ENCODE measurements at places on chromosomes 13 and 19.

- DNase-seq: no peak
Measured at GRCh38 chr13:107124129-107124718, 556.3 kb upstream of the ARGLU1 start.

DNA sequence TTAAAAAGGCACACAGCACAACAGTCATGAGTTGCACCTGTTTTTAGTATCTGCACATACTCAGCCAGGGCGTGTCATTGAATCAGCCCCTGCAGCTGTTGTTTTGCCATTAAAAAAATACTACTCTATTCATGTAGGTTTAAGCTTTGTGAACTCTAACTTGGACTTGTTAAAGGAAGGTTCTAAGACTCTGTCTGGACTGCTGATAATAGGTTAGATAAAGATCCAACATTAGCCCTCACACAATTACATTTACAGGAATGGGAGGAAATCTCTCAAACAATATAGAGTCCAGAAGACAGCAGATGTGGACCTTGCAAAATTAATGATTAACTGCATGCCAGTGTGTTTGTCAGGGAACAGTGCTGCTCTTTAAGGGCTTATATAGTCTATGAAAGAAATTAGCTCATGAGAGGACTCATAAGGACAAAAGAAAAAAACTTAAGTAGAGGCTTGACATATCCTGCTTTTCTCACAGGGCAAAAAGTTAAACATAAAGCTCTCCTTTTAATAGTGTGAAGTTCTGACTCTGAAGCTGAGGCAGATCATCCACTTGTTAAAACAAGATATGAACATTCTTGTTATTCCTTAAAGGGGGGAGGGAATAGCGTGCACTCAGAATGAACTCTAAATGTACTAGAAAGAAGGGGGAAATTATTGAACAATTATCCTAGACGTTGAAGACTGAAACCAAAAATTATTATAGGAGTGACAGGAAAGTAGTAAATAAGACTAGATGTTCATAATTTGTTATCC lies 243.6 kb downstream of the NDFIP2 start:
- no peak for DNase-seq

GRCh38 chr13:113901642-113902041 lies 37.8 kb upstream of the GAS6 start:
- no peak for DNase-seq

DNA sequence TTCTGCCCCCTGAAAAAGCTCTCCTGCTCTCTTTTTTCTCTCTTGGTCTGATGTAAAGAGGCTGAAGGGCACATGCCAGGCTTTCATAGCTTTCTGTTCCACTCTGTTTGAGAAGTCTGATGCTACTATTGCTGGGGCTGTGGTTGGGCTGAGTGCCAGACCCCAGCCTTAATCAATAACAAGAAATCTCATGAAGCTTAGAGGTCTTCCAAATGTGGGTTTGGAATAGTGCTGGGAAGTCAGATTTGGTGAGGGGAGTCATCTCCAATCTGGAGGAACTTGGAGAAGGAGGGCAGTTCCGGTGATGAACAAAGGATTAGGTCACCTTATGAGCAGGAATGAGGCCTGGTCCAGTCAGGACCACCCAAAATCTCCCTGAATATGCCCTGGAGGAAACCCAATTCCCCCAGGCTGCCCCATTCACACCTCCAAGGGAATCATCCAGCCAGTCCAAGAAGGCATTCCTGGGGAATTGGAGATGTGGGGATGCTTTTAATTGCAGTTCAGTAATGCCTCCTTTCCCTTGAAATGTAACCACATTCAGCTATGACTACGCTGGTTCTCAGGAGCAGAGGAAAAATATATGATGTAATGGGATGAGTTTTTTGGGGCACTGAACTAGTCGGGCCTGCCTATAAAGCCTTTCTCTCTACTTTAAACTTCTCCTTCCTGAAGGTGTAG lies 102.0 kb downstream of the STARD13 start:
- no peak for DNase-seq

GRCh38 chr13:26021516-26021915 lies 30.3 kb downstream of the SHISA2 start:
- DNase-seq: no peak

DNA sequence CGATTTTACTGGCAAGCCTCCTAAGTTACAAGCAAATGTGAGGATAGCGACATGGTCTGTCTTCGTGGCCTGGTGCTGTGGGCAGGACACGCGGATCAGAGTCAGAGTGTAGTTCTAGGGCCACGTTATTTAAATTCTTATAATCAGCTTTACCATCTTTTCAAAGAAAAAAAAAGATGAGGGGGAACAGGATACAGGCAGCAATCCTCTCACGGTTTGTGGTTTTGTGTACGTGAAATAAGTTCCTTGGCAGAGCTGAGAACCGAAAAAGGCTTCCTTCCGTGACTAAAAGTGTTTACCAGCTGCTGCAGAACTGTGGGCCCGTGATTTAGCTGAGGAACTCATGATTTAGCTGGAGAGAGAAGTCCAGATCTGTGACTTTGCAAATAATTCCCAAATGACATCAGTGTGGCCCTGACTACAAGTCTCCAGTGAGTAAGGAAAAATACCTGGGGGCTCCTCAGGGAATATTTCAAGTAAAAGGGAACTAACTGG lies 27.2 kb downstream of the RCBTB2 start:
- no peak for DNase-seq

DNA sequence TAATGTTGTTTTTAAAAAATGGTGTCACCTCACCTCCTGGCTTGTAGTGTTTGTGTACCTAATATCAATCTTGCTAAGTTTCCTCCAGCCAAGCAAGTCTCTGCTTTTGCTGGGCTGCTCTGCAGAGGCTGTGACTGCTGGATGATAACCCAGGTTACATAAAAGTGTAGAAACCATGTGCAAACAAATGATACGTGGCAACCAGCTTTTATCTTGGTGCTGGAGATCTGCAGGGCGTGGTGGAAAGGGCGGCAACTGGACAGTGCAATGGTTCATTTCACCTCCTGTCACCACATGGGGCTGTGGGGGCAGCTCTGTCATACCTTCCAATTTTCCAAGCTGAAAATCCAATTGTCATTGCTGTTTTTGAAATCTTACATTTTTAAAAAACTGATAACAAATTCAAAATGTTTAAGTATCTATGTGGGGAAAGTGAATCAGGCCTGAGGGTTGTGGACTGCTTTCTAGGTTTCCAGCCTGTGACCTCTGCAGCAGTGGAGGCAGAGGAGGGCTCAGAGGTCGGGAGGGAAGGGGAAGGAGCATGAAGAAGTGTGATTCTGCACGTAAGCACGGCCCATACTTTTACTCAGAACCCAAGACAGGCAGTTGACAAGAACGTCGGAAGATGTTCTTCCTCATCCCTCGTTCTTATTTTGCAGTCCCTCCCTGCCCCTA lies 9.7 kb downstream of the GPR42 start:
- no peak for DNase-seq

DNA sequence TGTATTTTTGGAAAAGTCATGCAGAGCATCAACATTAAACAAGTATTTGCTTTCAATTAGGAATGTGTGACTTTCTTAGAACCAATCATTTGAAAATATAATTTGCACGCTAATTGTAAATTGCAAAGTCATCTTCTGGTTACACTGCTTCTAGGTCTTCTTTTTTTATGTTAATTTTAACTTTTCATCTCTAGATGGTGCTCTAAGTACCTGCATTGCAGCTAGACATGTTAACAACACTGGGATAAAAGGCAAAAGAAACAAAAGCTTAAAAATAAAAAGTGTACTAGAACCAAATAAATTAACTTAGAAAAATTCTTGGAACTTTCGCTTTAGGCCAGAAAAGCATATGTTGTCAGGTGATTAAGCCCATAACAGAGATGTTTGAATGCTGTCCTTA lies 2758.2 kb downstream of the PCDH9 start:
- no peak for DNase-seq

GRCh38 chr13:80862456-80862855 lies 521.5 kb upstream of the SPRY2 start:
- no peak for DNase-seq

- DNase-seq: no peak
Measured at GRCh38 chr13:59991395-59991794, 172.3 kb downstream of the DIAPH3 start.

- no peak for DNase-seq
Measured at GRCh38 chr13:84903391-84903790, 895.8 kb downstream of the SLITRK6 start.

GRCh38 chr13:39023761-39024160 lies 14.1 kb downstream of the PROSER1 start:
- DNase-seq: no peak

- DNase-seq: no peak
Measured at GRCh38 chr13:114279758-114280355, 1.5 kb upstream of the UPF3A start.

- no peak for DNase-seq
Measured at GRCh38 chr13:49412749-49413148, 31.1 kb downstream of the CAB39L start.

GRCh38 chr19:1220976-1221903 lies 15.7 kb downstream of the STK11 start:
- DNase-seq: no peak

DNA sequence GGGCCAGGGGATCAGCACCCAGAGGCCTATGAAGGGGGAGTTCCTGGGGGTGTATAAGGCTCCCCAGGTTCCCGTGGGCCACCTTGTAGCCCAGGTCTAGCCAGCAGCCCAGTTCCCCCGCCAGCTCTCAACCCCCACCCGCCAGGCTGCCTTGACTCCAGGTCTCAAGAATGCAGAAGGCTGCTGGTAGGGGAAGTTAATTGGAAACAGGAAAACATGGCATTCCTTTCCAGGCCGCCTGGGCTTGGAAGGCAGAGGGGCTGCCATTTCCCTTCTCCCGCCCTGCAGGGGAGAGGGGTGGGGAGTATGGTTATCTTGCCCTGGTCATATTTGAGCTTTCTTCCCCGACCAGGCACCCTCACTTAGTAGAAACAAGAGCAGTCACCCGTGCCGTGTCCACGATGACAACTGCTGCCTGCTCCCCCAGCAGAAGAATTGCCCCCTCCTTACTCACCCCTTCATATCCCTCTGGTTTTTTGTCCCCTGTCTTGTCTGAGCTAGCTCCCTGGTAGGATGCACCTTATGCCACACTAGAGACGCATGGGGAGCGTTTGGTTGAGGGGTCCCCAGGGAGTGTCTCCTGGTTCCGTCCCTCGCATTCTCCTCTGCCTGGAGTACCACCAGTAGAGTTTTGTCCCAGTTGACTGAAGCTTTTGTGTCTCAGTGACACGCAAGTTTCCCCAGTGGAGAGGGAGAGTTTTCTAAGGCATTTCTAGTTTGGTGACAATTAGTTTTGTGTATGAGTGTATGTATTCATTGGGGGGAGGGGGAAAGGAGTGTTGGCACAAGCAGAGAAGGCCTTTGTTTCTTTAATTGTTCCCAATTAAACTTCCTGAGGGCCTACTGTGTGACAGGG lies 4.5 kb downstream of the BICRA start:
- no peak for DNase-seq

DNA sequence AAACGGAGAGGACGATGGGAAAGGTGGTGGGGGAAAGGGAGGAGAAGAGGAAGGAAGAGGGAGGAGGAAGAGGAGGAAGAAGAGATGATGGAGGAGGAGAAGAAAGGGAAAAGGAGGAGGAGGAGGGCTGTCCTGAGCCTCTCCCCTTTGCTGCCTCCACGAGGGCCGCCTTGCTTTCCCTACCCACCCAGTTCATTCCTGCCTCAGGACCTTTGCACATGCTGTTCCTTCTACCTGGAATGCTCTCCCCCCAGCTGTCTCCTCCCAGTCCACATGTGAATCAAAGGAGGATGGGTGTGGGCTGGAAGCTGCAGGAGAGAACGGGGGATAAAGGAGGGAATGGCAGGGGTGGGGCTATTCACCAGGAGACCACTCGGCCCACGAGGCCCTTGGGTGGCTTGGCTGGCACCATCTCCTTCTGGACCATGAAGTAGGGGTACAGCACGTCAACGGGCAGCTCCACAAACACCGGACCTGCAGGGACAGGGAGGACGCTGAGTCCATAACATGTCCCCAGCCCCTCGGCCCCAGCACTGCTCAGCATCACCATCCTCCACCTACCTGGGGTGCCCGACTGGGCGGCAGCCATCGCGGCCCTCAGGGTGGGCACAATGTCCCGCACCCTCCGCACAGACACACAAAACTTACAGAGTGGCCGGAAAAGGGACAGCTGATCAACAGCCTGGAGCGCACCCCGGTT lies 15.3 kb downstream of the SYDE1 start:
- DNase-seq: no peak

DNA sequence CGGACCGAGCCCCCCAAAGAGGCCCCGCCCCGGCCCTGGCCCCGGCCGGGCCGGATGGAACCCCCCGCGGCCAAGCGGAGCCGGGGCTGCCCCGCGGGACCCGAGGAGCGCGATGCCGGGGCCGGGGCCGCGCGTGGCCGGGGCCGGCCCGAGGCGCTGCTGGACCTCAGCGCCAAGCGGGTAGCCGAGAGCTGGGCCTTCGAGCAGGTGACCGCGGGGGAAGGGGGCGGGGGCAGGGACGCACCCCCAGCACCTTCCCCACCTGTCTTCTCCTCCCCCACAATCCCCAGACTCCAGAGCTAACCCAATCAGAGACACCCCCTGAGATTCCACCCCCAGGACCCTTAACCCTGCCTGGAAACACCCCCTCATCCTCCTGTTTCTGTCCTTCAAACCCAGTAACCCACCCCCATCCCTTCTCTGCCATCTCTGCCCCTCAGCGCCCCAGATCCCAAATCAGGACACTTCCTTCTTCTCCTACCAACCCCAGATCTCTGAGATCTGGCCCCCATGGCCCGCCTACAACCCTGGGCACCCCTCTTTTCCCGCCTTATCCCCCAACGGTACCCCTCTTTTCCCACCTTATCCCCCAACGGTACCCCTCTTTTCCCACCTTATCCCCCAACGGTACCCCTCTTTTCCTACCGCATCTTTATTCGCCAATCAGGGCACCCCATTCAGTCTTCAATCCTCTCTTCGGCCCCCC lies 505 bp downstream of the ZSWIM4 start:
- no peak for DNase-seq

GRCh38 chr13:113981194-113981605 lies 7.3 kb upstream of the C13orf46 start:
- DNase-seq: no peak

DNA sequence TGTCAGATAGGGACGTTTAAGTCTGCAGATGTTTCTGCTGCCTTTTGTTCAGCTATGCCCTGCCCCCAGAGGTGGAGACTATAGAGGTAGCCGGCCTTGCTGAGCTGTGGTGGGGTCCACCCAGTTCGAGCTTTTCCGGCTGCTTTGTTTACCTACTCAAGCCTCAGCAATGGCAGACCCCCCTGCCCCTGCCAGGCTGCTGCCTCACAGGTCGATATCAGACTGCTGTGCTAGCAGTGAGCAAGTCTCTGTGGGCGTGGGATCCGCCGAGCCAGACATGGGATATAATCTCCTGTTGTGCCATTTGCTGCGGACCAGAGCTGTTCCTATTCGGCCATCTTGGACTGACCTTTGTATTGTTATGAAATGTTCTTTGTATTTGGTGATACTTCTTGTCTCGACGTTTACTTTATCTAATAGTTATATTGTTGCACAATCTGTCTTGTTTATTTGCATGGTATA lies 46.3 kb downstream of the NBEA start:
- DNase-seq: no peak

DNA sequence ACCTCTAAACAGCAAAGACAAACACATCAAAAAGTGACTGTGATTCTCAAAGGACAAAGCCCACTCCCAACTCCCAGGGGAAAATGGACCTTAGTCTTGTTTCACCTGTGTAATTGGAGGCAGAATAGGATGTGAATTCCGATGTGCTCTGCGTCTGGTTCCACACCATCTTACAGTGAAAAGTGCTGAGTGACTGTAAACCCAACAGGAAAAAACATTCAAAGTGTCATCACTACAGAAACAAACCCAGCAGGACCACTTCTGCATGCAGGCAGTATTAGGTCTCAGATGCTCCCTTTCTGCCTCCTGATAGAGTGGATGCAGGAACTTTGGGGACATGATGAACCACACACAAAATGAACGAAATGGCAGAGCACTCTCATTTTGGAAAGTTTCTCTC lies 6.5 kb downstream of the UQCRFS1 start:
- DNase-seq: no peak

GRCh38 chr13:27279506-27279905 lies 8.9 kb downstream of the RASL11A start:
- no peak for DNase-seq

Measured in stimulated activated CD4-positive, alpha-beta T cell treated with anti-CD3 and anti-CD28 coated beads, TNF-alpha, amount 100 ng/mL, for 48 hours (primary cell).